Tibial nerve (tissue), 4 donors: ENCODE measurements at places on chromosomes 16 and 17.

- DNase-seq: no peak
These were observed 118.4 kb downstream of the CCDC182 start for GRCh38 chr17:57626520-57627210.

DNA sequence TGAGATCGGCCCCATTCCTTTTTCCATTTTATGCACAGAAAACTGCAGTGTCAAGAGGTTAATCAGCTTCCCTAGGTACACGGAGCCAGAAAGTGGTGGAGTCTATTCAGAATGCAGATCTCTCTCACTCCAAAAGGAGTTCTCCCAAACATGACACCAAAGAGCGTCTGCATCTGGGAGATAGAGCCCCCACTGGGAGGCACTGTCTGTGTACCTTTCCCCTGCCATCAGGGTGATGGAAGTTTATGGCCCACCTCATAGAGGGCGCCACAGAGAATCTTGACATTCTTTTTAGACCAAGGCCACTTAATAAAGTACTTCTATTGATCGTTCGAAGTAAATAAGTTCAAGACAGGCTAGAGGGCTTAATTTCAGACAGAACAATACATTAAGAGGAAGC is 493.7 kb upstream of the ERCC4 start:
- DNase-seq: no peak

DNA sequence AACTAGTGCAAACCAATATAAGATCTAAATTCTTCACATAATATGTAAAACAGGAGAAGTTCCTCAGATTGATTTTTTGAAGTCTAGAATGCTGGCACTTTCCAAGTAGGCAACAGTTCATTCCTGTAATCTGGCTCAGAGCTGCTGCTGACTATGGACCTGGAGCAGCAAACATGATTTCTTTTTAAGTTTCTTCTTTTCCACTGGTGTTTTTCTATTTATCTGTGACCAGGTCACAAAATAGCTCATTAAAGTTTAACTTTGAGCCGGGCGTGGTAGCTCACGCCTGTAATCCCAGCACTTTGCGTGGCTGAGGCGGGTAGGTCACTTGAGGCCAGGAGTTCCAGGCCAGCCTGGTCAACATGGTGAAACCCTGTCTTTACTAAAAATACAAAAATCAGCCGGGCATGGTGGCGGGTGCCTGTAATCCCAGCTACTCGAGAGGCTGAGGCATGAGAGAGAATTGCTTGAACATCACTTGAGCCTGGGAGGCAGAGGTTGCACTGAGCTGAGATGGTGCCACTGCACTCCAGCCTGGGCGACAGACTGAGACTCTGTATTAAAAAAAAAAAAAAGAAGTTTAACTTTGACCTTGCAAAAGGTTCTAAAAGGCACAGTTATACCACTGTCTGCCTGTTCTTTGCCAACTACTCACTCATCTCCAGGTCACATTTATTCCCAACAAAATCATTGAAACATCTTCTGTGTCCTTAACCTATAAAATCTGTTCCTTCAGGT is 29.4 kb upstream of the SLC13A2 start:
- DNase-seq: no peak

DNA sequence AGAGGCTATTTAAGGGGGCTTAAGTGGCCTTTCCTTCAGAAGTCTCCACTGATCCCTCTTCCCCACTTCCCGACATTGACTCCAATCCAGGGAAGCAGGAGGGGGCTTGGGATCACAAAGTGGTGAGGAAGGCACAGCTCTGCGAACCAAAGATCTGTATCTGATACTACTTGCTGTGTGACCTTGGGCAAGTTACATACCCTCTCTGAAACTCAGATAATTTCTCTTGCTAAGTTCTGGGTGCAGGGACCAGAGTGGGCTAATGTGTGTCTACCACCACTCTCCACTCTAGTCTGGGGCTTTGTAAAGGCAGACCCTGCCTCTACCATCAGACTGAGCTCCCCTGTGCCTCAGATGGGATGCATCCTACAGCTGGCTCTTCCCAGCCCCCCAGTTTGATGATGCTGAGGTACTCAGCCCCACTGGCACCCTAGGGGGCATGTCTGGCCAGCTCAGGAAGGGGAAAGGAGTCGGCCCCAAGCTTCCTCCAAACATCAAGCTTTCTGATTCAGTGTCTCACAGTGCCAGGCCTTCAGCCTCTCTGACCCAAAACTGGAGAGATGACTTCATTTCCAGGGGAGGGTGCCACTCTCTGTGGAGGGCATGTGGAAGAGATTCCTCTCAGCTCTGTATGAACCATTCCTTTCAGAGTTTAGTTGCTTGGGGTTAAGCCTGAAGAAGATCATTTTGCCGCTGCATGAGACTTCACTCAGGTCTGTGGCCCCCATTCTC is 10.9 kb downstream of the DLX4 start:
- no peak for DNase-seq

DNA sequence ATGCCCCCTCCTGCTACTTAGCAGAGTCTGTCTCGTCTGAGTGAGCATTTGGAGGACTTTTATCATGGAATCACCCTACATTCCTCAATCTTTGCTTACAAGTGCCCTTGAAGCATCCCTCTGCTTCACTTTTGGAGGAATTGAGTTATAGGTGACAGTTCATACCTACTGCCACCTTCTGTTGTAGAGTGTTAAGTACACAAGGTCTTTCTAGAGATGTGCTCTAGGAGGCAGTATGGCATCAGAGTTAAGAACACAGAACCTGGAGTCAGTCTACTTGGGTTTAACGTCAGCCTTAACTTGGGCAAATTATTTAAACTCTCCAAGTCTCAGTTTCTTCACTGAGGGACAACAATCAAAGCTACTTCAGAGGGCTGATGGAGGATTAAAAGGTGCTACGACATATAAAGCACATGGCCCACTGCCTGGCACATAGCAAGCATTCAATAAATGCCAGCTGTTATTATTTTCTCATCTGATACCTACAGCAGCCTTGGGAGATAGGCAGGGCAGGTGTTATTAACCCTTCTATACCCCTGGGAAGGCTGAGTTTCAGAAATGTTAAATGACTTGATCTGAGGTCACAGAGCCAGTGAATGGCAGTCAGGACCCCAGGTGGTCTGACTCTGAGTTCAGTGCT is 62.2 kb downstream of the UTP18 start:
- no peak for DNase-seq

- no peak for DNase-seq
These were observed 3.3 kb upstream of the SLC25A10 start for GRCh38 chr17:81708739-81709185.

- no peak for DNase-seq
These were observed 48.6 kb upstream of the IRX3 start for GRCh38 chr16:54335230-54335629.

- no peak for DNase-seq
These were observed 28.5 kb downstream of the STAT5B start for GRCh38 chr17:42247734-42248133.

DNA sequence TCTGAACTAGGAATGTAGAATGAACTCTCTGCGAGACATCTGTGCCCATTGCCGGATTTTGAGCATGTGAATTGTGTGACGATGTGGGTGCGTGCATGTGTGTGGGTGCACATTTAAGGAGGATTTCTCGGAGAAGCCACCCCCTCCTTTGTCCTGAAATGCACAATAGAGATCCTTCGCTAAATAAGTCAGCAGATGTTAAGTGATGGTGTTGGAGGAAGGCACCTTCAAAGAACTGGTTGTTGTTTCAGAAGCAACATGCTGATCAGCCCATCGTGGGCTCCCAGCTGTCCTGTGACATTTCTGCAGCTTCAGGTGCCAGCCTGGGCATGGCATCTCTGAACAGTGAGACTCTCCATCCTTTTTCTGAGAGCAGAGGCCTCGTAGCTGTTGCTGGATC is 194.9 kb downstream of the MSI2 start:
- DNase-seq: no peak

DNA sequence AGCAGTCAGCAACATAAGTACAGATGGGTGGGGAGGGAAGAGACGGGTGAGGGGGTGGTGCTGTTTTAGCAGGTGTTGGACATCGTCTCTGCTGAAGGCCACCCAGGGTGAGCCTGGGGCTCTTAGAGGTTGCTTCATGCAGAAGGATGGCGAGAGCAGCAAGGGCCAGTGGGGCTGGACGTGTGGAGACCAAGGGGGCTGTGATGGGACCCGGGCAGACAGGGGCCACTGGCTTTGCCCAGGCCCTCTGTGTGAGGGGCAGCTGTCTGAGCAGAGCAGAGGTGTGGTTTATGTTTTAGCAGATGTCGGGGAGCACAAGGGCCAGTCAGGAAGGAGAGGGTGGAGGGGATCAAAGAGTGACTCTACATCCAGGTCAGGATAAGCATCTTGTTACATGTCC is 4.8 kb downstream of the NARF start:
- no peak for DNase-seq

DNA sequence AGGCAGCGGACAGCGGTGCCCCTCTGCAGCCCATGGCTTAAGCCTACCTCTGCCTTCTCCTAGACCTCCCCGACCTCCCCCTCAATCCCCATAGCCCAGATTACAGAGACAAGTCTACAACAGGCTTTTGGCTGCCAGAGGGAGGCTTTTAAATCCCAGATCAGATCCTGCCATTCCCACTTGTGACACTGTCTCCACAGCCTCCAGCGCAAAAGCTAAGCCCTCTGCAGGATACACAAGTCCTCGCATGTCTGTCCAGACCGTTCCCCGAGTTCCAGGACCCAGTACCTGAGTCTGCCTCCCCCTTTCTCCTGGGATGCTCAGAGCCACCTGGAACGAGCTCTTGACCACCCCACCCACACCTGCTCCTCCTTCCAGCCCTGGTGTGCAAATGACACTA is 31.2 kb downstream of the VAC14 start:
- DNase-seq: no peak

DNA sequence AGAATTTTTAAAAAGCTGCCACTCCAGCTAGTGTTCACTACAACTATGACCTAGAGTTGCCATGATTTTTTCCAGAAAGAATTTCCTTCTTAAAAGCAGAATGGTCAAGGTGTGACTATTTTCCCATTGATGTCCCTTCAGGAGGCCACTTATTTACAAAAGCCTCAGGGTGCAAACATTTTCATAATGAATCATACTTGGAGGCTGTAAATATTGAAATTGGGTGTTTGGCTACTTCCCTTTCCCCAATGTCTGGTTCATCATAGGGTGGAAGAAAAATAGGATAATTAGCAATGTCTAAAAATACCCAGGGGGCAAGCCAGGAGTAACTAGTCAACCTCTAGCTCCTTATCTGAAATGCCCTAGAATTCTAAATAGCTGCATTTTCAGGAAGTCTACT is 18.8 kb downstream of the AXIN2 start:
- DNase-seq: no peak

GRCh38 chr16:88301886-88302285 is 80.9 kb upstream of the ZNF469 start:
- DNase-seq: no peak

- no peak for DNase-seq
These were observed 445.3 kb upstream of the TOM1L1 start for GRCh38 chr17:54455251-54455868.

DNA sequence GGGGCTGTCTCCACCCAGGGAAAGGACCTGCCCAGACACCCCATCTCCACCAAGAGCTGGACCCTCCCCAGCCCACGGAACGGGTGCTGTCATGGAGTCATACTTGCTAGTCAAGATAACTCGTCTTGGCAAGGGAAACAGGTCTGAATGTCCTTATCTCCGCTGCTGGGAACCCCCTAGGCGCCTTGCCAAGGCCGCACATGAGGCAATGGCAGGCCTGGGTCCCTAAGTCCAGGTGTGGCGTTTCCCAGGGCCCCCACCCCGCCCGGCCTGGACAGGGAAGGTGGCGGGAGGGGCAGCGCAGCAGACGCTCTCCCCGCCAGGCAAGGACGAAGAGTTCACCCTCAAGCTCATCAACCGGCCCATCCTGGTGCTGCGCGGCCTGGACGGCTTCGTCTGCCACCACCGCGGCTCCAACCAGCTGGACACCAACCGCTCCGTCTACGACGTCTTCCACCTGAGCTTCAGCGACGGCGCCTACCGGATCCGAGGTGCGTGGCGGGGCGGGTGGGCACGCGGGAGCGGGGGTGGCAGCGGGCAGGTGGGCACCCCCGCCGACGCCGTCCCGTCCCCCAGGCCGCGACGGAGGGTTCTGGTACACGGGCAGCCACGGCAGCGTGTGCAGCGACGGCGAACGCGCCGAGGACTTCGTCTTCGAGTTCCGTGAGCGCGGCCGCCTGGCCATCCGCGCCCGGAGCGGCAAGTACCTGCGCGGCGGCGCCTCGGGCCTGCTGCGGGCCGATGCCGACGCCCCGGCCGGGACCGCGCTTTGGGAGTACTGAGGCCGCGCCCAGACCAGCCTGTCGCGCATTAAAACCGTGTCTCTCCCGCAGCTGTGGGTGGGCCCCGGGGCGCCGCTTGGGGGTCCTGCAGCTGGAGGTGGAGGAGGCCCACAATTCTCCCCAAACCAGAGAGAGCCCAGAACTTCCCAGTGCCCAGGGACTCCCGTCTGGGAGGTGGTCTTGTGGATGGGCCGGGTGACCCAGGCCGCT is 8.4 kb downstream of the FSCN2 start:
- DNase-seq: no peak

DNA sequence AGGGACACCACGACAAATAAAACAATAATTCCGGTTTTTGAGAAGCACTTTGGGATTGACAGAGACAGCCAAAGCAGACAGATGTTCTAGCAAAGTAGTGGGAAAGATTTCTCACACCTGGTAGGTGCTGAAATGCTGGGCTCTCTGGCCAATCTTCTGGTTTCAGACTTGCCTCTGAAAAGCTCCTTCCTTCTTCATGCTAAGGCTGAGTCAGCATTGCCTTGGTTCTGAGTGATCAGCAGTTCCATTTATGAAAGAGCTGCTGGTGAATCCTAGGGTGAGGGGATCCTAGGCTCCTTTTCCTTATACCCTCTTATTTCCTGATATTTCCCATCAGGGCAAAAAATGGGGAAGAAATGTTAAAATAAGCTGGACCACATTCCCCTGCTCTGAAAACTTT is 268.7 kb upstream of the SALL1 start:
- DNase-seq: no peak

- no peak for DNase-seq
These were observed 2.1 kb downstream of the SSTR2 start for GRCh38 chr17:73166731-73167581.

GRCh38 chr17:44315760-44316731 is 7.6 kb downstream of the RUNDC3A start:
- DNase-seq: no peak
